ENCODE measurements at places on chromosomes 5 and 9. TPM values are rescaled to one million over a fixed set of nuclear protein-coding genes. Genes with fewer than 3 reads are reported as not detected.
A peak's percentile ranks its signal among the peaks of the same experiment; 100 is the strongest.

CATSPER3 gene
- 0.08 TPM for total RNA-seq

ABLIM3 gene
- 14.2 TPM for total RNA-seq

SOHLH1 gene
- not detected for total RNA-seq

MYORG gene
- 1.9 TPM for total RNA-seq

ADAMTS6 gene
- total RNA-seq: 1.7 TPM

DNA sequence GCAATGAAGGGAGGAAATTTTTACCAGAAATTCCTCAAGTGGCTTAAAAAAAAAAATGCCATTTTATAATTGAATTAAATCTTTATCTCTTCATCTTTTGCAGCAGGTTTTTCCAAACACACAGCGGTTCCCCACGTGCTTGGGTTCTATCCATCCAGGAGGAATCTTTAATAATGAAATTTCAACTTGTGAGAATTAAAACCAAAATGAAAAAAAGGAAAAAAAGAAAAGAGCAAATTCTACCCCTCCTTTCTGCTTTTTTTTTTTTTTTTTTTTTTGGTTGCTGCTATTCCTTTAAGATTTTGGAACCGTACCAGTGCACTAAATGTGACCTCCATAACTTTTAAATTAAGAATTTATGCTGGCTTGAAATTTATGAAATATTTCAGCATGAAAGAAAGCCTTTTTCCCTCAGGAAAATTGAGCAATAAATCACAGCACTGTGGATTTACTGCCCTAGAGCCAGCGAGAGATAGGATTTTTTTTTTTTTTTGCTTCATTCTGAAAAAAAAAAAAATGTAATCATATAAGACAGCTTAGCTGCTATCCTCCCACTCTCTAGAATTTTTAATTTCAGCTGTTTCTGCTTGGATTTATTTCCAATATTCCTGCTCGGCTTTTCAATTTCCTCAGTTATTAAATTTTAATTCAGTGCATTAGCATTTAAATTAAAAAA is 88.5 kb downstream of the ZNF618 start:
- no peak for DNase-seq

DNA sequence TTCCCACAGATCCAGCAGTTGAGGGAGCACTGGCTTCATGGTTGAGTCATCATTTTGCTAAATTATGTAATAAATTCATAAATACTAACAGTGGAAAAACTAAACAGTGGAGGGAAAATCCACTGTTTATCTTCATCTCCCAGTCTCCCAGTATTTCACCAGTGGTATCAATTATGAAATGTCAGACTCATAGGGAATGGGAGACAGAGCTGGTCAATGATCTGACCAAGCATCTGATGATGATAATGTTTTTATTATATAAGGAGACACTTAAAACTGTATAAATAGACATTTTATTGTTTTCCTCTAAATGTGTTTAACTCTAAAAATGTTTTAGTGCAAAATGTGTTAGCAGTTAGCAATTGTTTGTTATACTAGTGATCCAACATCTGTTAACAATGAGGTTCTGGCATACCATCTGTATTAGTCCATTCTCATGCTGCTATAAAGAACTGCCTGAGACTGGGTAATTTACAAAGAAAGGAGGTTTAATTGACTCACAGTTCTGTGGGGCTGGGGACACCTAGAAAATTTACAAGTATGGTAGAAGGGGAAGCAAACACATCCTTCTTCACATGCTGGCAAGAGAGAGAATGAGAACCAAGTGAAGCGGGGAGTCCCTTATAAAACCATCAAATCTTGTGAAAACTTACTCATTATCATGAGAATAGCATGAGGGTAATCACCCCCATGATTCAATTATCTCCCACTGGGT is 11.8 kb upstream of the REEP5 start:
- no peak for DNase-seq

GRCh38 chr5:60346393-60346792 is 353.6 kb downstream of the DEPDC1B start:
- no peak for DNase-seq

- no peak for DNase-seq
These were observed 25.6 kb upstream of the NSMF start for GRCh38 chr9:137484551-137485315.

GRCh38 chr5:36741128-36741527 is 134.7 kb downstream of the SLC1A3 start:
- DNase-seq: peak; percentile 42

DNA sequence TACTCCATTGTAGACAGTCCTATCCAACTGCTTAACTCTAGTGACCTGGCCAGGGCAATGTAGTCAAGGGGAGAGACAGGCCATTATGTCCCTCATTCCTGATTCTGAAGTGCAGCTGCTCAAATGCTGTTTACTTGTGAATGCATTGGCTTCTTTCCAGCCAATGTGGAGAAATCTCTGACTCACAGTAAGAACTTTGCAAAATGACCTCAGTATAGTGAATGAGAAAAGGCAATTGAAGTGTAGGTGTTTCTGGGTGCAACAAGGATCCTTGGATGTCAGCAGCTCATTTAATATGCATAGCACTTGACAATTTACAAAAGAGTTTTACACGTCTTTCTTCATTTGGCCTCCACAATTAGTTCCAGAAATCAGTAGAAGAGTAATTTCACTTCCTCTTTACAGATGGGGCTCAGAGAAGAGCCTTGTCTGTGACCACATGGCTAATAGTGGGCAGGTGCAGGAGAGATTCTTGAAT is 367.2 kb downstream of the OSTF1 start:
- peak; percentile 33 for DNase-seq

GRCh38 chr9:121187636-121188305 is 13.9 kb downstream of the RAB14 start:
- DNase-seq: no peak

- no peak for DNase-seq
These were observed 1061.8 kb downstream of the CDH12 start for GRCh38 chr5:21791304-21791703.

DNA sequence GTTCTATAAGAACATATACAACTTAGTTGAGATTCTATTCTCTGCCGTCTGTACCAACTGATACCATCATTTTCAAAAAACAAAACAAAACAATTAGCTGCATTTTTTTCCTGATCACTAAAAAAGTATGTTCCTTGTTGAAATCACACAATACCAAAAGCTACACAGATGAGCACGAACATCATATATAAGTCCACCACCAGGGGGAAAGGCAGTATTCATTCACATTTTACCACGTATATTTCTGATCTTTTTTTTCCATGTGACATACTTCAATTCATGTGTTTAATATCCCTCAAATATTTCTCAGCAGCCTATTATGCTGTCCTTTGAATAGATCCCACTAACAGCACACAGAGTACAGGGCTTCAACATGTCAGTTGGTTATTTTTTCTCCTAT is 40.6 kb downstream of the IRX2 start:
- DNase-seq: no peak
